ENCODE measurements at places on chromosomes 6 and 20.

- no peak for DNase-seq
These were observed 22.2 kb downstream of the KDM1B start for GRCh38 chr6:18177286-18177965.

DNA sequence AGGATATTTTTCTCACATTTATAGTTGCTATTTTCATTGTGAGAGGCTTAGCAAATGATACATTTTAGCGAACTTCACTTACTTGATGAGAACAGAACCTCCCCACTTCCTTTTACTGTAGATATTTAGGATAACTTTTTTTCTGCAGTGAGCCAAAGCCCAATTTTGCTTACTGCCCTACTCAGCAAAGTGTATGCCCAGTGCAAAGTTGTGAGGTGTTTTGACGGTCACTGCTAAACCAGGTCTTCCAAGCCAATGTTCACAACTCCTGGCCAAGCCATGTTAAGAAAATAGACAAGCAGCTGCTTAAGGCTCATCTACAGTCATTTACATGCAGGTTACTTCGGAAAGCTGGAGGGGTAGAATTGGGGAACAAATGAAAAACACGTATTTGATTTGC lies 144.8 kb downstream of the ADGRG6 start:
- no peak for DNase-seq

- DNase-seq, result no peak
These were observed 174.1 kb downstream of the BMP7 start for GRCh38 chr20:57092112-57092899.

DNA sequence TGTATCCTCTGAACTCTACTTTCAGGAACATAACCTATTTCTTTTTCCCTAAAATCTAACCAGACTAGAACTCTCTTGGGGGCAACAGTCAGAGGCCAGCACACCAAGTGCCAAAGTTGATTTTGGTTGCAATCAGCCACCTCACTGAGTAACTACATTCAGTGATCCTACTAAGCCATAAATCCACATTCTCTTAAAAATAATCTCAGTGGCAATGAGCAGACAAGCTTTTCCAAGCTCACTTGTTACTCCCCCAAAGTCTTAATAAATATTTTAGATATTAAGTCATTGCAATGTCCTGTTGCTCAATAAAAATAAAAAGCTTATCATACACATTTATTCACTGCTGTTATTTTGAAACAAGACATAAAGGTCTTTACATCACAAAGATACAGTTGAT lies 9.8 kb downstream of the RGS17 start:
- DNase-seq, result no peak

DNA sequence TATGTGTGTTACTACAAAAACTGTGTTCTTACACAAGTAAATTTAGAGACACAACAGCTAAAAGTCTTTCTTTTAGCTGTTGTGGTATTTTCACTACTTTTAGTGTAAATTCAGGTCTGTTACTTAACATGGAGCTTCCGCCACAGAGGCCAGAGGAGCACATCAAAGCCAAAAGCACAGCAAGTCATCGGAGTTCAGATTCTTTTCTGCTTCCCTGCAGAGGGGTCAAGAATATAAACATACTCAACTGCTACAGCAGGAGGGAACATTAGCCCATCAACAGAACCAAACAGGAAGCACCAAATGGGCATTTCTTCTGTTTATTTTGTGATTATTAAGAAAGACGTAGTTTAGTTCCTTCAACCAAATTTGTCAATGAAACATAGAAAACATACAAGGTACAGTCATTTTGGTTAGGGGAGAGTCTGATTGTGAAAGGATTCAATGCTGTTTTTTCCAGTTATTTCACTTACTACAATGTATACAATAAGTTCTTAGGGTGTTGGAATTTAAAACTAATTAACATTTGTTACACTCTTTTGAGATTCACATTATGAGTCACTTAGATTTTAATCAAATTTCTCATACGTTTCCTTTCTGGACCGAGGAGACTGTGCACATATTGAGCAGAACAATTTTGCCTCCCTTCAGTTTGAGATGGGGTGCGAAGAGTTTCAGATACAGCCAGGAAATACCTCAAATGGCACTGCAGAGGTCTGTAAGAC lies 42.8 kb upstream of the DSE start:
- no peak for DNase-seq

GRCh38 chr20:34517114-34517505 lies 888 bp downstream of the DYNLRB1 start:
- no peak for DNase-seq

GRCh38 chr6:110526726-110527125 lies 50.3 kb upstream of the SLC22A16 start:
- DNase-seq, result no peak

GRCh38 chr6:35471836-35472345 lies 3.7 kb downstream of the RPL10A start:
- DNase-seq, result no peak

- peak; percentile 6 for DNase-seq
These were observed 1.7 kb downstream of the NUDT3 start for GRCh38 chr6:34390531-34391472.

DNA sequence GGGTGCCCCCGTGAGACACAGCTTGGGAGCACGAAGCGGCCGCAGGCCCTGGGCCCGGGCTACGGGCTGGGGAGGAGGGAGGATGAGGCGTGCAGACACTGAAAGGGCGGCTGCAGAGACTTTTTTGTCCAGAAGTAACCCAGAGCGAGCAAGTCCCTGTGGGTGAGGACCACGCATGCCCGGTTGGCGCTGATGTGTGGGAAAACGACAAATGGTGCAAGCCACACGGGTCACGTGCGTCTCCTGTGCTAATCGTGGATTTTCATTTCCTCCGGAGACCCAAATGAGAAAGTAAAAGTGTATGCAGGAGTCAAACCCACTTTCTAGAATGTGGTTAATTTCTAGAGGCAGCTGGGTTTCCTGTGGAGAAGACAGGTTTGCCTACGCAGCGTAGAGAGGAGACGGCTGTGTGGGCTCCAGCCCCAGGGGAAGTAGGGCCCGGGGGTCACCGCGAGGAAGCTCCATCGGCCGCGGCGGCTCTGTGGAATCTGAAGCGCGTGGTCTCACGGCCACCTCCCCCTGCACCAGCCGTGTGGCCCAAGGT lies 19.0 kb downstream of the DLL1 start:
- no peak for DNase-seq

GRCh38 chr20:43586641-43587040 lies 4.1 kb upstream of the IFT52 start:
- DNase-seq, result no peak

GRCh38 chr20:32113591-32114260 lies 4.2 kb downstream of the TM9SF4 start:
- DNase-seq, result no peak

GRCh38 chr6:134070271-134070670 lies 17.8 kb upstream of the SLC2A12 start:
- DNase-seq, result no peak

GRCh38 chr6:141719476-141719875 lies 413.2 kb upstream of the GJE1 start:
- DNase-seq, result peak; percentile 22

GRCh38 chr6:307065-307814 lies 15.0 kb downstream of the DUSP22 start:
- DNase-seq, result no peak

DNA sequence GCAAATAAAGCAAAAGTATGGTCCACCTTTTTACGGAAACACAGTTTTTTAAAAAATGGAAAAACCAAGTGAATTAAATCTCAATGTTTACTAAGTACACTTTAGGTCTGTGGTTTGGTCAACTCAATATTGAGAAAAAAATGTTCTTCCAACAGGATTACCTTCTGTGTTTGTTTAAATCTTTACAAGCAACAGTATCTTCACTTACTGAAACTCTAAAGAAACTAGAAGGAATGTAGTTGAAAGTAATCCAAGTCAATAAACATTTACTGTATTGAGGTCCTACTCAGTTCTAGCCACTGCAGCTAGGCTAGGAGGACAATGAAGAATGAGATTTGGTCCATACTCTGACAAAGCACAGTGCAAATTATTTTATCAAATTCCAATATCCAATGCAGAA lies 80.1 kb downstream of the ASCC3 start:
- no peak for DNase-seq

DNA sequence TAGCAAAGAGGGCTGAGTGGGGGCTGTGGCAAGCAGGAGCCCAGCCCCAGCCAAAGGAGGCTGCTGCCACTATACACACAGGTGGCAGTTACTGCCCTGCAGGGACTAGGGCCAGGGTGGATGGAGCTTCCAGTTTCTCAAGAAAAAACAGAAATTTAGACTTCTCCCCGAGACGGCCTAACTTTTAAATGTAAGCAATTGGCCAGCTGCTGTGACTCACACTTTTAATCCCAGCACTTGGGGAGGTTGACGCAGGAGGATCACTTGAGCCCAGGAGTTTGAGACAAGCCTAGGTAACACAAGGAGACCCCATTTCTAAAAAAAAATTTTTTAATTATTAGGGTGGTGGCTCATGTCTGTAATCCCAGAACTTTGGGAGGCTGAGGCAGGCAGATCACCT lies 98.2 kb upstream of the NFATC2 start:
- no peak for DNase-seq

- DNase-seq, result no peak
These were observed 661 bp downstream of the FNDC11 start for GRCh38 chr20:63554361-63555278.

GRCh38 chr6:133730881-133731280 lies 158.0 kb upstream of the TCF21 start:
- no peak for DNase-seq

DNA sequence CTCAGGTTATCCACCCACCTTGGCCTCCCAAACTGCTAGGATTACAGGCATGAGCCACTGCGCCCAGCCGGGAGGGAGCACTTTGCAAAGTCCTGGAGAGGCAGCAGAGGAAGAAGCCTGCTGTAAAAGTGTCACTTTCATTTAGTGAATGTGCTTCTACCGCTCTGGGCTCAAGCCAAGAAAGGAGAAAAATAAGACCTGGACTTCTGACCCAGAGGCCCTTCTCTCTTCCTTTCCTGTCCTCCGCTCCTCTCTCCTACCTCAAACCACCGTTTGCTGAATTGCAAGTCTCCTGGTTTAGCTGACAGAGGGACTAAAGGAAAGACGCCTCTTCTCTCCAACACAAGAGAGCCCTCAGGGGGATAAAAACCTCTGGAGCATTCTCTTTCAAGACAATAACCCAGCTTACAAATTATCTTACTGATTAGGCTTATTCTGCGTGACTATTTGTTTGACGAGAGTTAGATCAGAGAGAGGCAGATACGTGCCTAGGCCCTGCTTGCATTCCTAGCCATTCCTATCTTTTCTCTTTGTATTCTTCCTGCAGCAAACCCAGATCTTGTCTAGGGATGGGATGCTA lies 84.2 kb upstream of the SLC22A23 start:
- no peak for DNase-seq

- DNase-seq, result peak; percentile 66
These were observed 16.2 kb upstream of the RNF39 start for GRCh38 chr6:30091577-30092381.

GRCh38 chr6:52981222-52981900 lies 13.7 kb downstream of the GSTA4 start:
- DNase-seq, result no peak

GRCh38 chr6:90574610-90575009 lies 12.3 kb downstream of the MAP3K7 start:
- DNase-seq, result no peak

- peak; percentile 69 for DNase-seq
These were observed 44.7 kb upstream of the ADIG start for GRCh38 chr20:38536310-38536709.

- DNase-seq, result no peak
These were observed 19.5 kb downstream of the TMEM151B start for GRCh38 chr6:44289726-44290260.

- DNase-seq, result no peak
These were observed 9.3 kb downstream of the DUSP15 start for GRCh38 chr20:31861135-31861384.

DNA sequence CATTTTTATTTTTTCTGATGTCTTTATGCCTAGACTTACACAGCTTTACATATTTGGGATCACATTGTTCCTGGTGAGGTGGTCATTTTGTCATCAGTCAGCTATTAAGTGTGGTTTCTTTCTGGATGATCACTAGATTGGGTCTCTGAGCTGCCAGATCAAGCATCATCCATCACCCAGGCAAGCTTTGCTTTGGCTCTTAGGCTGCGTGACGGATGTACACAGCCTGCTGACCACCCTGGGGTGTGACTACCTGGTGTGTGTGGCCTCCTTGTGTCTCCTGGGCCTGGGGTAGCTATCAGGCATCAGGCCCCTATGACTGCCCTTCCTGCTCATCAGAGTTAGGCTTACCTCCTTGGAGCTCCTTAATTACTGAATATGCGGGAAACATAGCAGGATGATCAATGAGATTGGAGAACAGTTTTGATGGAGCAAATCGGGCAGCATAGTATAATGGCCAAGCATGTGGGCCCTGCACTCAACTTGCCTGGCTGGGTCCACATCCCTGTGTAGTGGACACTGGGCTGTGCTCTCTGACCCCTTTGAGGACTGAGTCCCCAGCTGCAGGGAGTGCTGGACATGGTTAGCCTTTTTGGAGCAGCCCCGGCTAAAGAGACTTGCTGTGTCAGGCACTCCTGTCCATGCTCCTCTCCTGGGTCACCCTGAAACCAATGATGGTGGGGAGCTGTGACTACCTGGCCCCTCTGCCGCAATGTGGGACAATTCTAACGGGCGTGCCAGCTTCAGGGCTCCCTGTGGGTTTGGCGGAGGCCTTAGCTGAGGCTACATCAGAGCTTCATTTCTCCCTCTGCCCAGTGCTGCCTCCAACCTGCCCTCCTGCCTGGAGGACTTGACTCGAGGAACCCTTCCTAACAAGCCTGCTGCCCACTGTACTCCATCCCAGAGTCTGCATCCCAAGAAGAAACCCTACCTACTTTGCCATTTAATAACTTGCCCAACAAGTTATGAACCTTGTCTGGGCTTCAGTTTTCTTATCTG lies 8.2 kb downstream of the DAAM2 start:
- no peak for DNase-seq

DNA sequence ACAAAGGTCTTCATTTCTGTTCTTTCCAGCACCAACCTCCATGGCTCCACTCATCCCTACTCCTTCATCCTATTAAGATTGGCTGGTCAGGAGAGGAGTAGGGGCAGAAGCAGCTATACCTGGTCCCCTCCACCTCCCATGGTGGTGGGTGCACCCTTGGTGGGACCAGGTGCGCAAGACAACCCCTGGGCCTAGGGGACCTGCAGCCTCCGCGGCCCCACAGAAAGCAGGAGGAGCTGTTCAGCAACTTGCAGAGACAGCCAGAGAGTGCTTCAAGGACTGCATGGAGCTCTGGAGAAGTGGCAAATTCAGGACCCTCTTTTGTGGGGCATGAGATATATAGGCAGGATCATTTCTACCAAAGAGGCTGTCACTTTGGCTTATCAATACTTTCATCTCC lies 9.8 kb downstream of the ULBP2 start:
- no peak for DNase-seq

- DNase-seq, result no peak
These were observed 15.4 kb upstream of the PREX1 start for GRCh38 chr20:48843057-48843806.

- no peak for DNase-seq
These were observed 169.0 kb downstream of the SMOC2 start for GRCh38 chr6:168609914-168610490.

- DNase-seq, result no peak
These were observed 443.8 kb downstream of the BCKDHB start for GRCh38 chr6:80550281-80550680.

DNA sequence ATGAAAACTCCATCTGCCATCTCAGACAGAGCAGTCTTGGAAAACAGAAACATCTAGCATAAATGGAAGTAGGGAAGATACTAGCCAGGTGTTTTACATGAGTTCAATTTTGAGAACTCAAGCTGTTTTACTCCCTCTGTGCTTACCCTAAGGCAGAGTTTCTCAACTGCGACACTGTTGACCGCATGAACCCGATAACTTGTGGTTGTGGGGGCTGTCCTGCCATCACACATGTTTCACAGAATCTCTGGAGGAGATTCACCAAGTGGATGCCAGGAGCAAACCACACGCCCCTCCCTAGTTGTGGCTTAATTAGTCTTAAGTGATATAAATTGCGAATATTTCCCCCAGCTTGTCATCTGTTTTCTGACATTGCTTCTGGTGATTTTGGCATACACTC lies 2.3 kb upstream of the SERPINB6 start:
- DNase-seq, result no peak
